Renal cortex interstitium (tissue), 15 donors: ENCODE measurements at places on chromosomes 11 and 22. TPM values are rescaled to one million over a fixed set of nuclear protein-coding genes. Genes with fewer than 3 reads are reported as not detected.

- DNase-seq: no peak
These were observed 102.6 kb downstream of the TMPRSS5 start for GRCh38 chr11:113603277-113604059.

DNA sequence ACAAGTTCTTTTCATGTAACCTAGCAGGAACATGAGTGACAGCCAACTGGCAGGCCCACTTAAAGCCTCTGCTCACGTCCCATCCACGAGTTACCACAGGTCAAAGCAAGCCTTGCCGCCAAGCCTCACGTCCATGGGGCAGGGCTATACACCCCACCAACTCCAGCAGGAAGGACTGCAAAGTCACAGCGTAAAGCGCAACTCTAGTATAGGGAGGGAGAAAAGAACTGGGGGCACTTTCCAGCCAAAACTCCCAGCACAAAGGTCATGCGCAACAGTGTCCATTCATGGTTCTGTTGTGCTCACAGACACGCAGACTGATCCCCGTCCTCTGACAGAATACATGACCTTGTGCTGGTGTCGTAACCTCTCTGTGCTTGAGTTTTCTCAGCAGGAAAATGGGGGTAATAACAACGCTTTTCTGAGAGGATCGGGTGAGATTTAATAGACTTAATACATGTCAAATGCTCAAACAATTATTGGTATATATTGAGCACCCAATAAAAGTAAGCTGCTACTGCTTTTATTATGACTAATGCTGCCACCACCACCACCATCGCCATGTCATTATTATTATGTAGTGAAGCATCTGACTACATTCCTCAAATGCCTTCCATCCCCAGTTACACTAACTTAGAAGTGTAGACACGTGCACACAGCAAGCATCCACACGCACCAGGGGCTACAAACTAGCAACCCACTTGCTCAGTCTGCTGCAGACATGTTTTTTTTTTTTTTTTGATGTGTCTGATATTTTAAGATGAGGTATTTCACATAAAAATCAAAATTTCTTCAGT, 104.4 kb upstream of the PARVA start:
- DNase-seq: no peak

Gene MS4A4E
- 1.5 TPM for polyA plus RNA-seq

Gene UBE4A
- polyA plus RNA-seq: 34.8 TPM

Gene OR4A16
- polyA plus RNA-seq: not detected
